ENCODE measurements at places on chromosomes 3 and 15.

DNA sequence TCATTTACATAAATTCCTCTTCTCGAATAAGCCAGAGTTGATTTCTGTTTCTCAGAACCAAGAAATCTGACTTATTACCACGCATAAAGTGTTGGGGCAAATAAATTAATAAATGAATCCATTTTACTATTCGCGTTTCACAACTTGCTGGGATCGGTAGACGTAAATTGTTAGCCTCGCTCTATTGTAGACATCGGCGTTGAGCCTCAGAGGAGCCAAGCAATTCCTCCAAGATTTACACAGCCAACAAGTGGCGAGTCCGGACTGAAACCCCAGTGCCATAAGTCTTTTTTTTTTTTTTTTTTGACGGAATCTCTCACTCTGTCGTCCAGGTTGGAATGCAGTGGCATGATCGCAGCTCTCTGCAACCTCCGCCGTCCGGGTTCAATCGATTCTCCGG is 8.9 kb downstream of the KLHL6 start:
- DNase-seq = no peak

- DNase-seq = no peak
These were observed 2.8 kb downstream of the EFCAB12 start for GRCh38 chr3:129425619-129426018.

DNA sequence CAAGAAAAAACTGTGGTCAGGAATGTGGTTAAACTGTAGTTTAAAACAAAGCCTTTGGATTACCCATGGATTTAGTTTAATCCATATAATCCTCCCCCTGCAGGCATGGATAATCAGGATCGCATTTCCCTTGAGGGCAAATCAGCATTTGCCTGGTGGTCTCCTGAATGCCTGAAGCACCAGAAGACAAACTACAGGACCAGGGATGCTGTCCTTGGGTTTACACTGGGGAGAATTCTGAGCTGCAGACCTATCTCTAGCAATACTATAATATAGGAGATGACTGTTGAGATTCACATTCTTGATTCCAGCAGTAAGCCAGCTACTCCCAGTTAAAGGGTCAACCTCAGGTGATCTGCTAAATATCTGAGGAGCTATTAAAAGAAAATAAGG is 10.6 kb downstream of the PIK3CB start:
- DNase-seq = no peak

GRCh38 chr15:33395321-33395720 is 84.6 kb downstream of the RYR3 start:
- no peak for DNase-seq

- no peak for DNase-seq
These were observed 152.3 kb upstream of the SNTN start for GRCh38 chr3:63500196-63500595.

DNA sequence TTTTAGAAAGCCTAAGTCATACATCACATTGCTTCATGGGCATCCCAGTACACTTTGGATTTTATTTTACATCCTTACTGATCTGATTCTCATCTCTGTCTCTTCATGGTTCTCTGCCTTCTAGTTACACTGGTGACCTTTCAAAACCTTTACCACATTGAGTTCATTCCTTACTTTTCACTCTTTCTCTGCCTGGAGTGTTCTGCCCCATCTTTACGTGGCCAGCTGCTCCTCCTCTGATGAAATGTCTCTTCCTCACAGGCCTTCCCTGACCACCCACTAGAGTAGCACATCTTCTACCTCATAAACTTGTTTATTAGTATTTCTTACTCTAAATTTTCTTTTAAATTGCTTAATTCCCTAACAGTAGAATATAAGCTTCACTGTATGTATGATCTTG is 17.7 kb downstream of the CTNNB1 start:
- DNase-seq = no peak

- no peak for DNase-seq
These were observed 156.8 kb downstream of the WNT5A start for GRCh38 chr3:55330355-55330754.

DNA sequence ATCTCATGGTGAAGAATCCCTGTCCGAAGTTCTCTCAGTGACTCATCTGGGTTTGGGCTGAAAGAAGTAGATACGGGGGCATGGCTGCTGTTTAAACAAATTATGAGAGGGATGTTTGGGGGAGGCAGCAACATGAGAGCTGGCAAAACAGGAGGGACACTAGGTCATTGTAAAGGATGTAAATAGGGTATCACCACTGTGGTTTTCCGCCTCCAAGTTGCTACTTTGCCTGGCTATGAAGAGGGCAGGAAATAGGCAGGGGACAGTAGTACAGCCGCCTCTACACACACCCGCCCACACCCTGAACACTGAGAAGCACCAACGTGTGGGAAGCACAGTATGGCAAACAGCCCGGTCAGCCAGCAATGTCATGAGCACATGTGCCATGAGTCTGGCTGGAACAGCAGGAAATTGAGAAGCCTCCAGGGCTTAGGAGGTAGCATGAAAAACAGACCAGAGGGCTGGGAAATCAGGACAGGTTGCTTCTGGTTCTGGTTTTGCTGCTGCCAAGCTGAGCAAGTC is 17.1 kb downstream of the HEXA start:
- DNase-seq = no peak

All from NCI-H748 treated with DMSO at 0.1 percent for 48 hours (cell line).